ENCODE measurements at places on chromosomes 4 and X. TPM values are rescaled to one million over a fixed set of nuclear protein-coding genes. Genes with fewer than 3 reads are reported as not detected.

DNA sequence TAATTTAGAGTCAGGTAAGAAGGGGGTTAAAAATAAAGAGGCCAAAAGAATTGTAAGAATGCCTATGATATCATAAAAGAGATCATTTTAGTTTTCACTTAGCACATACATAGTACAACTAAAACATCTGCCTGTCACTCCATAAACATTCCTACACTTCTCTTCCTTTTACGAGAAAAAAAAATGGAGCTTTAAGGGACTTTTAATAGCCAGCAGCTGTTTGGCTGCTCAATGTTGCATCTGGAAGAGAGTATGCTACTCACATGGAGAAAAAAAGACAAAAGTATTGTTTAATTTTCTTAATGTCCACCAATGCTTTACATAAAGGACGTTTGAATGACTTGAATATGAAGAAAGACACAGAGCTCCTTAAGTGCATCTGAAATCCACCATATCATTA, 48.7 kb upstream of the TNIP3 start:
- H3K4me1 ChIP-seq = no peaks in the 10 kb centered on the region
- H3K4me3 ChIP-seq = no peak overlapping the region
- H3K27ac ChIP-seq = no peak overlapping the region
- H3K36me3 ChIP-seq = no peaks in the 10 kb centered on the region

DNA sequence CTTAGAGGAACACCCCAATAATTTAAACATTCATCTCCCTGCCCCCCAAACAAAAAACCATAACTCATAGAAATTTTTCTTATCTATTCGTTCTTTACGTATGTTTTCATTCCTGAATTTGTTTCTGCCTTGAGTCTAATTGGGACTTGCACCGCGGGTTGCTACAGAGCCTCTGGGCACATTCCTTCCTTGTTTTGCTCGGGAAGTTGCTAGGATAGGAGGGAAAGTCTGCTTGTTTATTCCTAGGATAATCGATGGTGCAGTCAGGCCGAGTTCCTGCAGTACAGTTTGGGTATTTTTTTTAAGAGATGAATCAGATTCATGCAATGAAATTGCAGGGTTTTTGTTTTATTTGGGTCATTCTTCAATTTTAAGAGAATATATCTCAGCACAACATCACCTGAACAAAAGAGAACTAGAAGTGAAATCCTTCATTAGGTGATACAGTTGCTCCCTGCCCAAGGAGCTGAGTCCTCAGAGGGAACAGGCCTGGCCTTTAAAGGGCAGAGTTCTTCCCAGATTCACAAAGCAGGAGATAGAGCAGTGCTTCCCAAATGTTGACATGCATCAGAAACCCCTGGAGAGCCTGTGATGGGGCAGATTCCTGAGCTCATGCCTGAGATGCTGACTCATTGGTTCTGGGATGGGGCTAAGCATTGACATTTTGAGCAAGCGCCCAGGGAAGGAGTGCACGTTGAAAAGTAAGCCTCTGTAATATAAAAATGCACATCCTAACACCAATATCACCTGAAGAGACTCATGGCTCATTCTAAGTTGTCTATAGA, 114.9 kb upstream of the FAM9B start:
- no peak for DNase-seq
- no peaks in the 10 kb centered on the region for H3K27me3 ChIP-seq
- no peak overlapping the region for H3K4me3 ChIP-seq
- no peak overlapping the region for H3K27ac ChIP-seq

- DNase-seq = peak; percentile 48
- no peaks in the 10 kb centered on the region for H3K36me3 ChIP-seq
- H3K4me1 ChIP-seq = peaks cover 26% of the 10 kb centered on the region
- peak overlapping the region; percentile 58 for H3K4me3 ChIP-seq
- no peaks in the 10 kb centered on the region for H3K27me3 ChIP-seq
Measured at GRCh38 chr4:77104791-77105540, 29.2 kb upstream of the CCNI start.

- H3K27ac ChIP-seq = no peak overlapping the region
- DNase-seq = no peak
- H3K4me3 ChIP-seq = no peak overlapping the region
- no peaks in the 10 kb centered on the region for H3K27me3 ChIP-seq
Measured at GRCh38 chr4:41268721-41269517, 12.2 kb downstream of the UCHL1 start.

DNA sequence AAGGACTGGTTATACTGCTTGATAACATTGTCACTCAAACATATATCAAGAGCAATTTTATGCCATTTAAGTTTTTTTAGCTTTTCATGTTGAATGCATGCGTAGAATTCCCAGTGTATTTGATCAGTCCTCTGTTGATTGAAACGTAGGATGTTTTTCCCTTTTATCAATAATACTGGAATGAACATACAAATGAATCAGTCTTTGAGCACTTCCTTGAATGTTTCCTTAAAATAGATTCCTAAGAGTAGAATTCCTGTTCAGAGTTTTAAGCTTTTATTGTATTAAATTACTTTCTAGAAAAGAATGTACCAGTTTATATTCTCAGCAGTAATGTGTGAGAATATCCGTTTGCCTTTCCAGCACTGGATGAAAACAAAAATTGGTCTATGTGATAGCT, 37.8 kb downstream of the ADD1 start:
- H3K36me3 ChIP-seq = peaks cover 26% of the 10 kb centered on the region
- DNase-seq = no peak
- peak overlapping the region; percentile 43 for H3K27ac ChIP-seq

GRCh38 chr4:165915215-165915614, 42.2 kb downstream of the TLL1 start:
- H3K4me3 ChIP-seq = no peak overlapping the region
- no peaks in the 10 kb centered on the region for H3K4me1 ChIP-seq

- DNase-seq = no peak
- H3K36me3 ChIP-seq = no peaks in the 10 kb centered on the region
- no peaks in the 10 kb centered on the region for H3K27me3 ChIP-seq
- H3K4me3 ChIP-seq = no peak overlapping the region
- H3K27ac ChIP-seq = no peak overlapping the region
Measured at GRCh38 chrX:141185366-141185765, 8.4 kb upstream of the LDOC1 start.

- no peak for DNase-seq
- H3K4me3 ChIP-seq = no peak overlapping the region
- H3K27ac ChIP-seq = no peak overlapping the region
- H3K36me3 ChIP-seq = no peaks in the 10 kb centered on the region
- no peaks in the 10 kb centered on the region for H3K27me3 ChIP-seq
Measured at GRCh38 chr4:153494562-153494961, 28.4 kb downstream of the TMEM131L start.

GRCh38 chrX:113651306-113651705, 810.7 kb upstream of the AMOT start:
- no peak overlapping the region for H3K4me3 ChIP-seq
- H3K36me3 ChIP-seq = no peaks in the 10 kb centered on the region
- DNase-seq = no peak
- H3K27ac ChIP-seq = no peak overlapping the region

- H3K4me1 ChIP-seq = peaks cover 3% of the 10 kb centered on the region
- no peak overlapping the region for H3K27ac ChIP-seq
- no peak overlapping the region for H3K4me3 ChIP-seq
- no peaks in the 10 kb centered on the region for H3K36me3 ChIP-seq
Measured at GRCh38 chr4:22502895-22503814, 12.7 kb downstream of the ADGRA3 start.

GRCh38 chrX:154298312-154298711, 2.7 kb downstream of the TKTL1 start:
- H3K27me3 ChIP-seq = no peaks in the 10 kb centered on the region
- DNase-seq = no peak
- H3K27ac ChIP-seq = no peak overlapping the region
- H3K4me1 ChIP-seq = no peaks in the 10 kb centered on the region
- H3K4me3 ChIP-seq = no peak overlapping the region

DNA sequence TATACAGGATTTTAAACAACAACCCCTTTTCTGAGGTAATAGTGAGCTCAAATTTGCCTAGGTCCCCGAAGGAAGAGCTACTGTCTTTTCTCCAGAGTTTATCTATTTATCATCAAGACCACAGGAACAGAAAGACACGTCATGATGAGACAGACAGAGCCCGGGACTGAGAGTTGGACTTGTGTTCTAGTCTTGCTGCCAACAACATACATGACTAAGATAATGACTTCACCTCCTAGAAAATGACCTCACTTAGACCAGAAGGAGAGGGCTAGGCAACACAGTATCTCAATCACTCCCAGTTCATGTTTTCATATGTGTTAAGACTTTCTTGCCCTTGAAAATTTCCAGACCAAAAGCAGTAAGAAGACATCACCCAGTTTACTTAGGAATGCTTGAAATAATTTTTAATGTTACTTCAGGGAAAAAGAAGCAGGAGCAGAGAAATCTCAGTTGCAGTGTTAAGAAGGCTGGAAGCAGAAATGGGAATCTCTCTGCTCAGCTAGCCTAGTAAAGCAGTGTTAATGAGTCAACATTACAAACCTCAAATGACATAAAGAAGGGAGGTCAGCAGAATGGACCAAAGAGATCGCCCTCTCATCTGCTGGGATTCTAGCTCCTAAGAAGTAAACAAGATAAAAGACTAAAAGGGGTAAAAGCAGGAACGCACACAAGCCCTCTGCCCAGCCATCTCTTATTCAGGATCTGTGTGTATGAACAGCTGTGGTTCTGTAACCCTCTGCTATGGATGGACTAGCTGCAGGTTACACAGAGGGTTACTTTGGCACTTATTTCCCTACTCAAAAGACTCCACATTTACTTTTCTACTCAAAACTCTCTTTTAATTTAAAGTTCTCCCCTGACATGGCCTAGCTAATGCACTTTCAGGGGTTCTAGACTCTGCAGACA, 24.8 kb downstream of the PDGFC start:
- DNase-seq = no peak
- H3K4me1 ChIP-seq = peaks cover 89% of the 10 kb centered on the region
- H3K27me3 ChIP-seq = no peaks in the 10 kb centered on the region
- H3K4me3 ChIP-seq = peak overlapping the region; percentile 46
- H3K27ac ChIP-seq = peak overlapping the region; percentile 82

DNA sequence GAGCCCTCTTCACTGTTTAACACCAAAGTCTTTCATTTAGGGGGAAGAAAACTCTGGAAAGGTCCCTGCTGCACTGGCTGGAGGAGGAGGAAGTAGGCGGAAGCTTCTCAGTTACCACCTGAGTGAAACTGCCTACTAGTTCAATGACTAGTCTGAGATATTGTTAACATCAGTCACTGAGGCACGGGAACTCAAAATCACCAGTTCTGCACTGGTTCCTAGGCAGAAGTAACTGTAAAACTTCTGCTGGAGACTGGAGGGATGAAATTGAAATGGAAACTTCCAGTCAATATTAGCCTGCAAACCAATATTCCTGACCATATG, 178.3 kb downstream of the SNCA start:
- H3K4me3 ChIP-seq = no peak overlapping the region
- no peaks in the 10 kb centered on the region for H3K4me1 ChIP-seq
- no peak overlapping the region for H3K27ac ChIP-seq
- H3K27me3 ChIP-seq = no peaks in the 10 kb centered on the region
- DNase-seq = no peak

DNA sequence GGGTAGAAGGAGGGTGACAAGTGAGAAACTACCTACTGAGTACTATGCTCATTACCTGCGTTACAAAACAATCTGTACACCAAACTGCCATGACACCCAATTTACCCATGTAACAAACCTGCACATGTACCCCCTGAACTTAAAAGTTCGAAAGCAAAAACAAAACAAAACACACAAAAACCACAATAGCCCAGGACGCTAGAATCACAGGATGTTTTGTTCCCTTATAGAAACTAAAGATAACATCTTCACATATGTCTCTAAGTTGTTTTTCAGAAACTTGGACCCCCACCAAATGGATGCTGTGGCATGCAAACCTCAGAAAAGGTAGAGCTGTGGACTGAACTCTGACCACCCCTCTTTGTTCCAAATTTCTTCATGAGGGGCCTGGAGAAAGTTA, 25.2 kb upstream of the PNMA5 start:
- H3K4me1 ChIP-seq = no peaks in the 10 kb centered on the region
- DNase-seq = no peak
- H3K27me3 ChIP-seq = no peaks in the 10 kb centered on the region
- no peak overlapping the region for H3K4me3 ChIP-seq

GRCh38 chr4:31647786-31648185, 927.6 kb downstream of the PCDH7 start:
- H3K4me1 ChIP-seq = no peaks in the 10 kb centered on the region
- H3K27ac ChIP-seq = no peak overlapping the region
- DNase-seq = no peak
- H3K36me3 ChIP-seq = no peaks in the 10 kb centered on the region

- H3K36me3 ChIP-seq = no peaks in the 10 kb centered on the region
- DNase-seq = no peak
- no peaks in the 10 kb centered on the region for H3K27me3 ChIP-seq
- H3K4me3 ChIP-seq = peak overlapping the region; percentile 77
- H3K27ac ChIP-seq = no peak overlapping the region
Measured at GRCh38 chr4:84583876-84584380, 1.0 kb downstream of the CDS1 start.

The YY2 gene
- 1.5 TPM for total RNA-seq

The STOX2 gene
- 5.9 TPM for total RNA-seq

The ADGRG4 gene
- total RNA-seq = 0.41 TPM

The TRAM1L1 gene
- total RNA-seq = 0.78 TPM

The CC2D2A gene
- 44.1 TPM for total RNA-seq

The WDR1 gene
- total RNA-seq = 408 TPM

The TMEM156 gene
- not detected for total RNA-seq

The IL13RA1 gene
- total RNA-seq = 109 TPM

The FGA gene
- total RNA-seq = not detected

The TMPRSS11F gene
- 0.28 TPM for total RNA-seq

The ATXN3L gene
- total RNA-seq = not detected

The ZNF157 gene
- total RNA-seq = not detected

The FREM3 gene
- 0.14 TPM for total RNA-seq
